ENCODE measurements at places on chromosomes 3 and 15.

DNA sequence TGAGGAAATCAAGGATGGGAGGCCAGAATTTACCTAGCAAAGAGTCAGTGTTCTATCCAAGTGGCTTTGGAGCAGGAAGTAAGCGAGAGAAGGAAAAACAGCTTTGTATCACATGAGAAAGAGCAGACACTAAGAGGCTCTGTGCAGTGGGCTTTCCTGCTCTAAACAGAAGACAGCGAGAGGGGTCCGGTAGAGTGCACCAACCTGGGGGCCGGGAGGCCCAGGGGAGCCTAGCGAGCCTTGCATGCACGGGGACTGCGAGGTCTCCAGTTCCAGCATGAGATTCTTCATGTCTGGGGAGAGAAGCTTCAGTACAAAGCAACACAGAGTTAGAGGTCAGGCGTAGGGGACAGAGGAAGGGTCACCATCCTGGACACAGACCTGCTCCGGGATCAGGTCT is 33.5 kb downstream of the COLQ start:
- DNase-seq = no peak

GRCh38 chr3:51682079-51682478 is 11.0 kb downstream of the TEX264 start:
- peak; percentile 41 for DNase-seq

DNA sequence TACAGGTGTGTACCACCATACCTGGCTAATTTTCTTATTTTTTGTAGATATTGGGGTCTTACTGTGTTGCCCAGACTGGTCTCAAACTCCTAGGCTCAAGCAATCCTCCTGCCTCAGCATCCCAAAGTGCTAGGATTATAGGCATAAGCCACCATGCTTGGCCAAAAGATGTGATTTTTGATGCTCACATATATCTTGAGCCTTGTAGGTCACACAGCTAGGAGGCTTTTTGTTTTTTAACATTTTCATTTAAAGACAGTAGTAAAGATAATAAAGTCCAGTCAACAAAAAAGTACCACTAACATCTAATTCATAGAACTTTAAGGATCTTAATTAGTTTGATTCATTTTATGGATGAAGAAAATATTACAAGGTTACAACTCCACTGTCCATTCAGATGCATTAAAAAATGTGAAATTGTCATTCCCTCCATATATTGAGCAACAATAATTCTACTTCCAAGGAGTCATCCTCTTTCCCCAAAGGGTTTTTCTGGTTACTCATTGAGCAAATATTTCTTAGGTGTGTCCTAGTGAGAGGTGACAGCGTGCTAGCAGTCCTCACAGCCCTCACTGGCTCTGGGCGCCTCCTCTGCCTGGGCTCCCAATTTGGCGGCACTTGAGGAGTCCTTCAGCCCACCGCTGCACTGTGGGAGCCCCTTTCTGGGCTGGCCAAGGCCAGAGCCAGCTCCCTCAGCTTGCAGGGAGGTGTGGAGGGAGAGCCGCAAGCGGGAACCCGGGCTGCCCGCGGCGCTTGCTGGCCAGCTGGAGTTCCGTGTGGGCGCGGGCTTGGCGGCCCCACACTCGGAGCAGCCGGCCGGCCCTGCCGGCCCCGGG is 8.3 kb upstream of the TASOR start:
- no peak for DNase-seq

GRCh38 chr3:66744986-66745385 is 244.2 kb upstream of the LRIG1 start:
- DNase-seq = no peak

DNA sequence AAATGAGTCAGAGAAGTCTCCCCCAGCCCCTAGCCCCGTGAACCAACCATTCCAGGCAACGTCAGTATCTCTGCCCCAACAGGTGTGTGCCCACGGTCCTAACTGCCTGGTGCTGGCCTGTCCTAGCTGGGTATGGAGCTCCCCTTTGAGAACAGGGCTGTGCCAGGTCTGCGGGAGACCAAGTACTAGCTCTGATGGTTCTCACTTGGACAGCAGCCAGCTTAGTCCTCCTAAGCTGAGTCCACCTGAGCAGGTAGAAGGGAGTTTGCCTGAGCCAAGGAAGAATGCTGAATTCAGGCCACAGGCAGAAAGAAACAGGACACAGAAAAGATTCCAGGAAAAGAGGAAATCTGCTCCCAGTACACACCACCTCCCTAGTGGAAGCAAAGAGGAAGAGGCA is 33.1 kb upstream of the PARL start:
- DNase-seq = peak; percentile 44

- no peak for DNase-seq
Measured at GRCh38 chr15:70032509-70032908, 65.2 kb downstream of the TLE3 start.

DNA sequence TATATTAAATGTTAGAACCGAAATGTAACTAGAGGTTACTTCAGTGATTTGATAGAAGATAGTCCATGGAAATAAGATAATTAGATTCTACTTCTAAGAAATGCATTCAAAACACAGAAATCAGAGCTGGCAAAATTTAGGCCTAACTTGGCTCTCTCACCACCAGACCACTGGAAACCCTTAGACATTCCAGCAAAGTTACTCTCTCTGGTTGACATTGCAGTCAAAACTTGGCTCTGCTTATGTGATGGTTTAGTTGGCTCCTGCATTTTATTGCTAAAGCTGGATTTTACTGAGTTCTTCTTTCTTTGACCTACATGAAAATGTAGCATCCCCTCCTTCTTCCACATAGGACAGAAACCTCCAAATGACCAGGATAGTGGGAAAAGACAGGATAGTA is 35.4 kb upstream of the CBLB start:
- DNase-seq = no peak

DNA sequence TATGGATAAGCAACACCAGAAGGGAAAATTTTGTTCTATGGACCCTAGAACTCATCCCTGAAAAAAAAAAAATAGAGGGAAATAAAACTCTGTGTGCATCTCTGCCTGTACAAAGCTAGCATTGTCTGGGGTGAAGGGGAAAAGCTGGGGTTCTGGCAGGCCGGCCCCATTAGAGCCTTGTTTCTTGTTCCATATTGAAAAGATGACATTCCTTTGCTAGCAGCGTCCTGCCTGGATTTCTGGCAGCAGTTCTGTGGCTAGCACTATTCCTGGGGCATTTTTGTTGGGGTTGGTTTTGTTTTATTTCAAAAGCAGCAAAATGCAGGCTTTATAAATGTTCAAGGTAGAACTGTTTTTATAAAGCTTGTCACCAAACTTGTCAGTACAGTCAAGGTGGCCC is 45.2 kb downstream of the RARB start:
- DNase-seq = no peak

GRCh38 chr3:126539558-126540250 is 15.7 kb downstream of the CHST13 start:
- no peak for DNase-seq

DNA sequence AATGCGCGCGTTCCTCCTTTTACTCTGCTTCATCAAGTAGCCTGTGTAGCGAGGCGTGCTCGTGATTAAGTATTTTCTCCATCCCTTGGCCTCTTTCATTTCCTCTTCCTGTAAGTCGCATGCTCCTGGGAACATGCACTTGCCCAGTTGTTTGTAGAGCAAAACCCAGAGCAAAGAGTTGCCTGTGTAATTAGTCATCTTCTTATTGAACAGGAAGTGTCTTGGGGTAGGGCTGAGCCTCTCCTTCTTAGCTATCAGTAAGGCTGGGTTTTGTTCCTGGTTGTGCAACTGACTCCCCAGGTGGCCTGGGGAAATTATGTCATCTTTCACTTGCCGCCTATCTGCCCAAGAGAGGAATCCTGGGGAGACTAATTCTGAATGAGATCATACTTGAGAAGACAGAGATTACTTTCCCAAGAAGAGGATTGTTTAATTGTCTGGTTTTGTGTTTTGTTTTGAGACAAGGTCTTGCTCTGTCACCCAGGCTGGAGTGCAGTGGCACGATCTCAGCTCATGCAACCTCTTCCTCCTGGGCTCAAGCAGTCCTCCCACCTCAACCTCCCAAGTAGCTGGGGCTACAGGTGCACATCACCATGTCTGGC is 14.9 kb downstream of the LIPH start:
- DNase-seq = peak; percentile 35

DNA sequence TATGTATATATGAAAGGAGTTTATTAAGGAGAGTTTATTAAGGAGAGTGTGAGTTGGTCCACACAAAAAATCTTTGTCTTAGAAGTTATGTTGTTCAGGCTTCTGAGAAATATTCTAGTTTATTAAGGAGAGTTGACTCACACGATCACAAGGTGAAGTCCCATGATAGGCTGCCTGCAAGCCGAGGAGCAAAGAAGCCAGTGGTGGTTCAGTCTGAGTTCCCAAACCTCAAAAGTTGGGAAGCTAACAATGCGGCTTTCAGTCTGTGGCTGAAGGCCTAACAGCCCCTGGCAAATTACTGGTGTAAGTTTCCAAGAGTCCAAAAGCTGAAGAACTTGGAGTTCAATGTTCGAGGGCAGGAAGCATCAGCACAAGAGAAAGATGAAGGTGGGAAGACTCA is 42.4 kb upstream of the DAZL start:
- DNase-seq = no peak

- no peak for DNase-seq
Measured at GRCh38 chr3:100089812-100090668, 24.3 kb downstream of the FILIP1L start.

DNA sequence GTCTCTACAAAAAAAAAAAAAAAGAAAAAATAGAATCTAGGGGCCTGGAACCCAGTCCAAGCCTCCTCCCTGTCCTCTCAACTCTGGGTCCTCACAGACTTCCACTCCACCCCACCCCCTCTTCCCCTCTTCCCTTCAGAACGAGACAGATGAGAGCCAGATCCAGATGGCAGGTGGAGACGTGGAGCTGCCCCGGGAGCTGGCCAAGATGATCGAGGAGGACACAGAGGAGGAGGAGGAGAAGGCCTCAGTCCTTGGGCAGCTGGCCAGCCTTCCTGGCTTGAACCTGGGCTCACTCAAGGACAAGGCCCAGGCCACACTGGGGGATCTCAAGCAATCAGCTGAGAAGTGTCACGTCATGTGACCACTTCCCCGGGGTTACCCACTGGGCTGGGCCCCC is 3.6 kb downstream of the CPLX3 start:
- DNase-seq = no peak

DNA sequence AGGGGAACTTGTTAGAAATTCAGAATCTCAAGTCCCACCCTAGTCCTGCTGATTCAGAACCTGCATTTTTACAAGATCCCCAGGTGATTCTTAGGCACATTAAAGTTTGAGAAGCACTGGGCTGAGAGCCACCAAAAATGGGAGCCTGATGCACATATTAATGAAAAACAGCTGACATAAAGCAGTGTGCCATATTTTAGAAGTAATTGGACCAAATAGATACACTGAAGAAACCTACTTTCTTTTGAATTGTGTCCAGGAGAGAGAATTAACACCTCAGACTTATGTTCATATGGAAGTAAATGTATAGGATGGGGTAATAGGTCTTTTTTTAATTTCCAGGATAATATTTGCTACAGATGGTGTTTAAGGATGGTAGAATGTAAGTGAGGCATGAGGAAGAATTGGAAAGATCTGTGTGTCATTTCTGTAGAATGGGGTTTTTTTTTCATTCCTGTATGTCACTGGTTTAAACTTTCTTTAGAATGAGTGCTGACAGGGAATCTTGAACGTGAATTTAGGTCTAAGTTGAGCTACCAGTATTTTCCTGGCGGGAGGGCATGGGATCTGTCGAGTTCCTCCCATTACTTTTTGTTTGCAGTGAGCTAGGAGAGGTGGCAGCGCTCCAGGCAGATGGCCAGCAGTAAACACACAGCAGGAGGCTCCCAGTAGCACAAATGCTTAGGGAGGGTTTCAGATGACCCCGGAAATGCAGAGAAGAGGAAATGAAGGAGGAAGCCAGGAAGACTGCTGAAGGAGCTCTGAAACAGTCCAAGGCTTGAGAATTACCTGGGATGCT is 185.6 kb downstream of the PLCL2 start:
- DNase-seq = no peak

GRCh38 chr3:22659651-22660475 is 543.3 kb upstream of the UBE2E2 start:
- no peak for DNase-seq

DNA sequence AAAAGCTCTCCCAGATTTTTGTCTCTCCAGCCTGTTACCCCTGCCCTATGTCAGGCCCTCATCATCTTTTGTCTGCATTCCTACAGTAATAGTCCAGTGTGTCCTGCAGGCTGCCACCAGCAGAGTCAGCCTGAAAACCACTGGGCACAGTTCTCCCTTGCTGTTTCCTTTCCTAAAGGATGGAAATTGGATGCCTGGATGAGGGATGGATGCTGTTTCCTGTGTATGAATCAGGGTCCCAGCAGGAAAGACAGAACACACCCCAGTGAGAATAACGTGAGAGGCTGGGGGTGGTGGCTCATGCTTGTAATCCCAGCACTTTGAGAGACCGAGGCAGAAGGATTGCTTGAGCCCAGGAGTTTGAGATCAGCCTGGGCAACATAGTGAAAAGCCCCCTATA is 3.3 kb upstream of the SNX33 start:
- DNase-seq = no peak

DNA sequence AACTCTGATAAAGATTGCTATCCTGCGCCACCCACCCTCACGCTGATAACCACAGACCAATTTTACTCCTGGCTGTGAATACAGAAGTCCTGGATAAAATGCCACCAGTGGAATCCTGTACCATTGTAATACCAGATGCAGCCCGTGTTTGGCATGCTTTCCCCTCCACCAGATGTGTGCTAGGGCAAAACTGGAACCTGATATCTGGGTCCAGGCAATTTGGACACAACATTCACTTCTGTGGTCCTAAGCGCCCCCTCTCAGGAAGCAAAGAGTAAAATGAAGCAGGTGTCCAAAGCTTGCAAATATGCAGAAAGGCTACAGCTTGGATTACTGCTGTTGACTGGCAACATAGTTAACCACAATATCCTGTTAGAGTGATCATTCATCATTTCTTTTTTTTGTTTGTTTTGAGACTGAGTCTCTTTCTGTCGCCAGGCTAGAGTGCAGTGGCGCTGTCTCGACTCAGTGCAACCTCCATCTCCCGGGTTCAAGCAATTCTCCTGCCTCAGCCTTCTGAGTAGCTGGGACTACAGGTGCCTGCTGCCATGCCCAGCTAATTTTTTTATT is 32.8 kb downstream of the LOXL1 start:
- peak; percentile 4 for DNase-seq

DNA sequence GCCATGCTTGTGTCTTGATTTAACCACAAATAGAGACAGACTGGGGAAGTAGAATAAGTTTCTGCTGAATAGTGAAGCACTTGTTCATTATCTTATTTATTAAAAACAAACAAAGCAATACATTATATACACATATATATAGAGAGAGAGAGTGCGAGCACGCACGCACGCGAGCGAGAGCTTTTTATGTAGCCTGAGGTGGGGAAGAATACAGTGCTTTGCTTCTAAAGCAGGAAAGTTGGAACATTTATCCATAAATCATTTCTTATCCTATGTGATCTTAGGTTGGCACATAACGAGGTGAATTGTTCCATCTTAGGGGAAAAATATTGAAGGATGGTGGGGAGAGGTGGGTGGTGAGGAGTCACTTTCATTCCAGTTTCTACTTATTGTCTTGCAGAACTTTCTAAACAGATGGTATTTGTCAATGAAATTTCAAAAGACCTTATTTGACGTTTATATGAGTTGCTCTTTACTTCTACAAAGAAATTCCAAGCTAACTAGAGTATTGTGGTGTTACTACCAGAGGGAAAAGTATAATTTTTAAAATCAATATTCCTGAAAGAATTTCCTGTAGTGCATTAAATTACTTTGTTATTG is 110.0 kb downstream of the ATG7 start:
- no peak for DNase-seq

GRCh38 chr3:100072326-100073048 is 41.8 kb downstream of the FILIP1L start:
- no peak for DNase-seq

- no peak for DNase-seq
Measured at GRCh38 chr3:68482565-68482964, 449.8 kb downstream of the TAFA4 start.

GRCh38 chr15:66482539-66482938 is 15.0 kb downstream of the SNAPC5 start:
- DNase-seq = no peak

Data from DMS79 treated with DMSO at 0.1 percent for 48 hours (cell line).